Stimulated activated CD4-positive, alpha-beta T cell treated with anti-CD3 and anti-CD28 coated beads, TNF-alpha, amount 100 ng/mL, for 24 hours (primary cell): ENCODE measurements at places on chromosomes 2 and 18.

- DNase-seq, result no peak
Observed at GRCh38 chr18:12750076-12750714, 47.4 kb downstream of the PSMG2 start.

DNA sequence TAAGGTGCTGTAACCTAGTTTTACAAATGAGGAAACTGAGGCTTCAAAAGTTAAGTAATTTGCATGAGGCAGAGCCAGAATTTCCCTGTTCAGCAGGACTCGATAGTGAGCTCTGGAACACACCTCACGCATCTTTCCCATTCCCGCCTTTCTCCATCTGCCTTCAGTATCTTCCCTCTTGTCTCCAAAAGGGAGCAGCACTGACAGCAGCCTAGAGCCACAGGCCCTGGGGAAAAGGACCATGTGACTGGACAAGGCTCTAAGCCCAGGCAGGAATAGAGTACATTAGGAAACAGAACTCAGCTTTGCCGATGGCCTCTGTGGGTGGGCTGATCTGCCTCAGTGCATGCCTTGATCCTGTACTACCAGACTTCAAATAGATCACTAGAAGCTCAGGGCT lies 21.5 kb downstream of the GPR155 start:
- DNase-seq, result no peak

DNA sequence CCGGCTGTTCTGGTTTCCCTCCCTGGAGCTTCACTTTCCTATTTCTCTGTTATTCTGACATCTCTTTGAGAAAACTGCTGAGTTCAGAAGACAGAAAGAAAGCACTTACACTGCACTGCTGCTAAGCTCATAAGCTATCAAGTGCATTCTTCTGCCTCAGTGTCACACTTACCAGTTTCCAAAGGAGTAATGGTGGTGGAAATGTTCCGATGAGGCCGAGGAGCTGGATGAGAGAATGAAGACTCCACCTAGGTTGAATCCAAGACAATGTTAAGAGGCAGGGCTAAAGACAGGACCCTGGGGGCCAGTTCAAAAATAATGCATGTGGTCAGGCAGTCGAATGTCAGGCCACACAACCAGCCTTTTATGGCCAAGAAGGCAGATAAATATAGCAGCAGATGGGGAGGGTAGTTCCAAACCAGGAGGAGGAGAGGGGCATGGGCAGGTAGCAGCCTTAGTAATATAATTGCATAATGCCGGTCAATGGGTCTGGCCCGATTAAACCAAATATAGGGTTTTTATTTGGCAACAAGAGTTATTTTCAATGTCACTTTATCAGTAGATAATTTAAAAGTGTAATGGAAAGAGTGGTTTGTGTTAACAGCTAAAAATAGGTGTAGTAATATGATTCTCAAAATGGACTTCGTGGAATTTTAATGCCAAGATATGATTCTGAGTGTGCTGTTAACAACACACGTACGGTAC lies at the start of gene MYOM1:
TSS of gene MYOM1 (minus strand) at position 338 of the 705 bp plus-strand sequence. CDS start 4,745 bp downstream, outside the sequence.
- DNase-seq, result no peak

DNA sequence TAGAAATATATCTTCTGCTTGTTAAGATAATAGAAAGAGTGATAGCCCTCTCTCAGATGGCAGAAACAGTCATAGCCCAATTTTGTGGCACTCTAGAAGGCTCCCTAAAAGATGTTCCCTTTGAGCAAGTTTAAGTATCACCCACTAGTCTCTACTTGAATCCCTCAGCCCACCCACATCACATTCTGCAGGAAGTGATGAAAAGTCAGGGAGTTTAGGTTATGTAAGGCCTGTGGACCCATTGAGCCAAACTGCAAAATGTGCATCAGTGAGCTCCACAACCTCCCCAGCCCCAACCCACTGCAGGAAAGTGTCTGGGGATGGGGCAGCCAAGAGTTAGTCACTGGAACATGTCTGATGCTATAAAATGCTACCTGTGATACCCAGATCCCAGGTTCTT lies 25.6 kb downstream of the ANKRD44 start:
- no peak for DNase-seq

- DNase-seq, result no peak
Observed at GRCh38 chr2:26654061-26654340, 12.8 kb upstream of the CIB4 start.

DNA sequence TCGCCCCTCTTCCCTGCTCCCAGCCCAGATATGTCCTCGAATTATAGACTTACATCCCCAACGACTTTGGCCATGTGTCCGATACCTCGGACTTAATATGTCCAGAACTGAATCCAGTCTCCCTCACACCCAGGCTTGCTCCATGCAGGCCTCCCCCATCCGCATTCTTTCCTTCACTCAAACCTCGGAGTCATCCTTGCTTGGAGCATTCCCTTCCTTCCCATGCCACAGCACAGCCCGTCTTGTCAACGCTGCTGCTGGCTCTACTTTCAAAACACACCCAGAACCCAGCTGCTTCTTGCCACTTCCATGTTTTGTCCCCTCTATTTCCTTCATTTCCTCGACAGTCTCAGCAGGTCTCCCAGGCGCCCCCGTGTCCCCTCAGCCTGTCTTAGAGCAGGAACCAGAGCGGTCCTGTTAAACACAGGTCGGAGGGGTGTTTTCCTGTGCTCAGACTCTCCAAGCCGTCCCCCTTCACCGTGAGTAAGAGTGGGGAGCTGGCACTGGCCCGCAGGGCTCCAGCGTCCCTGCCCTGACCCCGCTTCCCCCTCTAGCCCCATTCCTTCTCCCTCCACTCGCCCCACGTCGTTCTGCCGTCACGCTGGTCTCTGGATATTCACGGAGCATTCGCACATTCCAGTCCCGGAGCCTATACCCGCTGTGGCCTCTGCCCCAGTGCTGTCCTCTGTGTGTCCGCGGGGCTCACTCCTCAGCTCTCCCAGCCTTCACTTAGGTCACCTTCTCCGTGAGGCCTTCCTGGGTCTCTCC lies 54.4 kb downstream of the VAPA start:
- no peak for DNase-seq

DNA sequence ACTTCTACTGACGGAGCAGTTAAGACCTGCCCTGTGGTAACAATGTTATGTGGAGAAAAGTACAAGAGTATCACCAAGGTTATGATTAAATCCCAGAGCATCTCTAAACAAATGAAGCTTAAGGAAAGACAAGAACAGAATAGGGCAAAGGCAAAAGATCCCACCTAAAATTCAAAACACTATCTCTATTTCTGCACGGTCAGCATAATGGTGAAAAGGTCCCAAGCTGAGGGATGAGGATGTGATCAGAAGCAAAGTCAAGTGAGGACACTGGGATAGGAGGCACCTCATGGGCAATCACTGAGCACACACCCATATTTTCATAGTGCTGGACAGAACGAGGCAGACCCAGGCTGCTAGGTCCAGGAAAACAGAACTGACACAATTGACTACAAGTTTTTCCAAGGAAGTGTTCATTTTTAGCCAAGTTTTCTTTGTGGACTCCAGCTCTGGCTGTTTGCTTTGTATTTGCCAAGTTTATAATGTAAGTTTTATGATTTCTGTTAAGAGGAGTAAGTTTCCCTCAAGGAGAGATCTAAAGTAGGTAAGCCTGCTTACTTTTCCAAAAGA lies 77.8 kb downstream of the NCKAP5 start:
- DNase-seq, result no peak

- DNase-seq, result no peak
Observed at GRCh38 chr2:100242476-100242875, 79.8 kb downstream of the LONRF2 start.

- DNase-seq, result no peak
Observed at GRCh38 chr2:173496746-173497145, 142.1 kb downstream of the CDCA7 start.

GRCh38 chr18:61838521-61838920 lies 54.3 kb downstream of the RNF152 start:
- DNase-seq, result no peak

DNA sequence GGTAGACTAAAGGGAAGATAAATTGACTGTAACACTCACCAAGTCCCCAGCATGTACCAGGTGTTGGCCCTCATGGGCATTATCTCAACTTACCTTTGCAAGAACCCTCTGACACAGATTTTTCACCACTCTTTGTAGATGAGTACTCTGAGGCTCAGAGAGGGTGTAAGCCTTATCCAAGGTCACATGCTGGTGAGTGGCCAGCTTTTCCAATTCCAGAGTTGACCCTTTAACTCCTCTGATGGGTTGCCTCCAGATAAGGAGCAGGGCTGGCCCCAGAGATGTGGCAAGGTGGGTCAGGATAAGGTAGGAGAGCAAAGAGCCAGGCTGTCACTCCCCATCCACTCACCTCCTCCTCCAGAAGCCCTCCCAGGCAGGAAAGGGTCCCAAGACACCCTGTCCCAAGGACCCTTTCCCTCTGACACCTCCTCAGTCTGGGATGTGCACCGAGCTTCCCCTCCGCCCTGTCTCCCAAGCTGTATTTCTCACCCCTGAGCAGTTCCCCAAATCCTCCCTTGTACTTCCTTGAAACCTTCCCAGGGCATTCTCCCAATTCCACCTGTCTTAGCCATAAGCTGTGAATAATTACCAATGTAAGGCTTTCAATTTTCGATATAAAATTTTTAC lies 165.9 kb downstream of the ZFP36L2 start:
- no peak for DNase-seq

DNA sequence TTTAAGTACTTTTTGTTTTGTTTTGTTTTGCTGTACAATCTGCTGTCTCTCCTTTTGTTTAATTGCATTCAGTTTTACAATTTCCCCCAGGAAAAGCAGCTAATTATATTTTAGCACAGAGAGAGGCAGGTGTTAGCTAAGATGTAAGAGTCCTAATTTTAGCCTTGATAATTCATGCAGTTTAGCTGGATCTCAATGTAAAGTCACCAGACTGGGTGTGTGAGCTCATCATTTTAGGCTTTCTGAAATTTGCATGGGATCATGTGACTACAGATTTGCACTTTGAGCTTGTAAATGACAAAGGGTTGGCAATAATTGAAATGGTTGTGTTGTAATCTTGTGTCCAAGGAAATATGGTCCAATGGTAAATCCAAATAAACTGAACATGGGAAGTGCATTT lies 68.5 kb downstream of the ETAA1 start:
- no peak for DNase-seq

- no peak for DNase-seq
Observed at GRCh38 chr2:48574353-48575287, 43.0 kb upstream of the GTF2A1L start.

GRCh38 chr2:831622-832021 lies 119.0 kb upstream of the SNTG2 start:
- DNase-seq, result no peak

- no peak for DNase-seq
Observed at GRCh38 chr2:106065983-106066820, 127.9 kb downstream of the UXS1 start.

DNA sequence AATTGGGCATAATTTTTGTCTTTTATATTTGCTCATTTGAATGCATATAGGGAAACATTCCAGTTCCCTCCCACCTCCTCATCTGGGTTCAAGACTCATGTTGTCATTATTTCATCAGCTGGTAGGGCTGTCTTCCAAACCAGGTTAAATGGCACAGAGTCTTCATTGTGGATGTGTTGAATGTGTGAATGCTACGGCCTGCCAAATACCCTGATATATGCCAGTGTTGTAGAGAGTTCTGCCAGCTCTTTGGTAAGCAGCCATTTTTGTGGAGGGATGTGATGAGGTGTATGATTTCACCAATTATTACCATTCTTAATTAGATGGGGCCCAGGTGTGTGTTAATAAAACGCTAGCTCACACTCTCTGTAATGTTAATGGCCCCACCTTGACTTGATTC lies 121.7 kb downstream of the LYPD6B start:
- no peak for DNase-seq

DNA sequence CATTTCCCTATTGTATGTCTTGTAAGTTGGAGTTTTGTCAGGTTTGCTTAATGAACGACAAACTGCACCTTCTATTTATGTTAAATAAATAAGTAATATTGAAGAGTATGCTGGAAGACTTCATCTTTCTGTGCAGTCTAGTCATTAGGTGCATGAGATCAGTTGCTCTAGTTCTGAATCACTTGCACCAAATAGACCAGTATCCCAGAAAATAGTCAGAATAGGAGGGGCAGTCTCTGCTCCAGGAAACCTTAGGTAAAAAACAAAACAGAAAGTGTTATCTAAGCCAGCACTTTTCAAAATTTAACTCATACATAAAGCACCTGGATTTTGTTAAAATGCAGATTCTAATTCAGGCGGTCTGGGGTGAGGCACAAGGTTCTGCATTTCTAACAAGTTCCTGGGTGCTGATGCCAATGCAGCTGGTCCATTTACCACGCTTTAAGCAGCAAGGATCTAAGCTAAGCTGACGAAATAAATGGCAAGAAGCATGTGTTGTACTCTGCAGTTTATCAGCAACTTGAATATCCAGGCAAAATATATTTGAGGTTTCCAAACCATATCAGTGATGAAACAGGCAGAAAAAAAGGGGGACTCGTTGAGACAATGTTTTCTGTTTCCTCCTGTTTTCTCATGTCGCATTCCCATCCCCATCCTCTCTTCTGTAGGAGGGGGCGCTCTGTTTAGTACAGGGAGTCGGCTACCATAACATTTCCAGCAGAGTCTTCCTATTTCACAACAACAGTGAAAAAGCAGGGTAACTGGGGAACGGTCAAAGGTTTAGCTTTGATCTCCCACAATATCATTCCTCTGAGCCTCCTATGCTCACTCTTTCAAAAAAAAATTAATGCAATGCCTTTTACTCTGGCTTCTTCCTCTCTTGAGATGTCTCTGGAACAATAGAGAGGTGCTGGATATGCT lies 106.4 kb downstream of the MBD2 start:
- no peak for DNase-seq

GRCh38 chr2:86768189-86768949 lies 22.3 kb downstream of the CD8A start:
- no peak for DNase-seq

DNA sequence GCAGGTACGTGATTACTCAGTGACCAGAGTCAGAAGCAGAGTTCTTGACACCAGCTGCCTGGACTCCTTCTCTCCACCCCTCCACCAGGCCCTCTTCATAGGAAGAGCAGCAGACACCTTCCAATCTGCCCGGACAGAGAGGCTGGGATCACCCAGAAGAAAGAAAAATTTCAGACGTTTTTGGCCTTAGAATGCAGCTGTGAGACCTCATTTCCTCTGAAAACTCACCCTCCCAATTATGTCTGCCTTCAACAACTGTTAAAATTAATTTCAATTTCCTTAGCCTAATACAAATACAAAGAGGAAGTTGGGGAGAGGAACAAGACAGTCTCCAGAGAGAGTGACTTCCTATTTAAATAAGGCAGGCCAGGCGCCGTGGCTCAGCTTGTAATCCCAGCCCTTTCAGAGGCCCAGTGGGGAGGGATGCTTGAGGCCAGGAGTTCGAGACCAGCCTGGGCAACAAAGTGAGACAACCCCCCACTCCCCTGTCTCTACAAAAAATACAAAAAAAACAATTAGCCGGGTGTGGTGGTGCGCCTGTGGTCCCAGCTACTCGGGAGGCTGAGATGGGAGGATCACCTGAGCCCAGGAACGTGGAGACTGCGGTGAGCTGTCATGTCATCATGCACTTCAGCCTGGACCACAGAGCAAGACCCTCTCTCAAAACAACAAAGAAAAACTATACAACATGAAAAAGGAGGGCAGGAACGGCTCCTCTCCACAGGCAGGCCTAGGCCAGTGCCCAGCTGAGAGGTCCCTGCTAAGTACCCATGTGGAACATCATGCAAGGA lies 1.6 kb downstream of the SLC66A2 start:
- no peak for DNase-seq

DNA sequence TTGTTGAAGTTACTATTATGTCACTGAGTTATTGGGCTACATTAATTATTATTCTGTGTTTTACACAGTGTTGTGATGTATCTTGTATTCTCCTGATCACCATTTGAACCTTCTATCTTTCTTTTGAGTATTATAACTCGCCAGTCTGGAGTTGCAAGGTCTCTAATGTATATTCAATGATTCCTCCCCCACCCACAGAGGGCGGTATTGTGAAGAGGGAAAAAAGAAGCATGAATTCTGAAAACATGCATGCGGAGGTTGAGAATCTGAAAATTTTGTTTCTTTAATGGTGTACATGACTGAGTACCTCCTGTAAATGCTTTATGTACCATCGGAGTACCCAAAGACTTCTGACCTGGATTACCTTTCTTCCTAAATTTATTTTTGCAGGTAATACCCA lies 266.6 kb downstream of the NR4A2 start:
- no peak for DNase-seq
